ENCODE measurements at places on chromosomes 6 and 20.
A peak's percentile ranks its signal among the peaks of the same experiment; 100 is the strongest.

DNA sequence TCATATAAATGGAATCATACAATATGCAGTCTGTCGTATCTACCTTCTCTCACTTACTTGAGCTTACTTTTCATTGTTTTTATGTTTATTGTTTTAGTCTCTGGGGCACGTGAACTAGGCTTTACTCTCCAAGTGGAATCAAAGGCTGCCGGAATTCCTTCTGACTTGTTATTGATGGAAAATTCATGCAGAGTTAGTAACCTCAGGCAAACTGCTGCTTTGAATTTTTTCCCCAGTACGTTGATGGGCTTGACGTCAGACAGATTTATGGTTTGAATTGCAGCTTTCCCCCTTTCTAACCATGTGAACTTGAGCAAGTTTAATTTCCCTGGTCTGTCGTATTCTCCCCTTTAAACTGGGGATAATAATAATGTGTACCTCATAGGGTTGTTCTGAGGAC is 68.6 kb downstream of the ZDHHC14 start:
- DNase-seq: no peak

DNA sequence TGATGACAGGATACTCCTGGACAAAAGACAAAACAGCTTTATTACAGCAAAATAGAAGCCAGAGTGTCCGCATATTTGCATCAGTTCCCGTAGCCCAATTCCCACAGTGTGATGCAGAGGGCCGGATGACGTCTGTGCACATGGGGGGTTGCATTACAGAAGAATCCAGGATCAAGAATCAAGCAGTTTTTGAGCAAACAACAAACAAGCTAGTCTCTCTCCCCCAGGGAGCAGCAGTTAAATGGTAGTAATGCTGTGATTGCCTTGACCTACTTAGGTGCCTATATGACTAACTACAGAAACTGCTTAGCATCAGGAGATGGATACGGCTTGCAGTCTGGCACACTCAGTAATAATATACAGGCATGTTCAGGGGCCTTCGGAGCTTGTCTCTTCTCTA is 3.2 kb upstream of the SDHAF4 start:
- no peak for DNase-seq

DNA sequence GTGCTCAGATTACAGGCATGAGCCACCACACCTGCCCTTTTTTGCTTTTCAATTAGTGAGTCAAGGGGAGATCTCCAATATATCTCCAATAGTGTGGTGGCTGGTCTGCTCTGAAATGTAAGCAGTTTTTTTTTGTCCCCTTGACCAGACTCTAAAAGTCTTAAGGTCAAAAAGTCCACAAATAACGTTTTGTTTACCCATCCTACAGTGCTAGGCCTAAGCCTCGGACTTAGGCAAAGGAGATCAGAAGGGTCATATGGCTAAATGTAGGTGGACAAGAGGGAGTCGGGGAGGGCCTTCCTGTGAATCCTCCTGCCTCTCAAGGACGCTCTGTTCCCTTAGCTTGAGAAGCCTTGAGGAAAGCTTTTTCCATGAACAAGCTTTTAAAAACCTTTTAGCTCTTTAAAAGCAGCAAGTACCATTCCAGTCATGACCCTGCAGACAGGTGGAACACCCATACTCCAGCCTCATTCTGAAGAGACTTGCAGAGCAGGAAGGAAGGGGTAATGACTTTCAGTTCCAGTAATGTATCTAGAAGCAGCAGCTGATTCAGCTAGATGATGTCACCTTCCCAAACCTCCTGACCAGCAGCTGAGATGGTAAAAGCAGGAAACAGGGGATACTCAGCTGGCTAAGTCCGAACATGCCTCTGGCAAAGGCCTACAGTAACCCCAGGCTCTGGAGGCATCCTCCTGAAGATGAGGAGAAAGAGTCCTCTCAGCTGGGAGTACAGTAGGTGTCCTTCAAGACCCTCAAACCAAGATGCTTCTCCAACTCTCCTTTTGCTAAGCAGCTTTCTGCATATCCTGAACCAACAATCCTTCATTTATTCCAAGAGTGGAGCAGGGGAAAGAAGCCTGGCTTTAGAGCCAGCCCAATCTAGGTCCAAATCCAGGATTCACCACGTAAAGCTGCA is 23.6 kb downstream of the BCL2L1 start:
- peak; percentile 86 for DNase-seq

DNA sequence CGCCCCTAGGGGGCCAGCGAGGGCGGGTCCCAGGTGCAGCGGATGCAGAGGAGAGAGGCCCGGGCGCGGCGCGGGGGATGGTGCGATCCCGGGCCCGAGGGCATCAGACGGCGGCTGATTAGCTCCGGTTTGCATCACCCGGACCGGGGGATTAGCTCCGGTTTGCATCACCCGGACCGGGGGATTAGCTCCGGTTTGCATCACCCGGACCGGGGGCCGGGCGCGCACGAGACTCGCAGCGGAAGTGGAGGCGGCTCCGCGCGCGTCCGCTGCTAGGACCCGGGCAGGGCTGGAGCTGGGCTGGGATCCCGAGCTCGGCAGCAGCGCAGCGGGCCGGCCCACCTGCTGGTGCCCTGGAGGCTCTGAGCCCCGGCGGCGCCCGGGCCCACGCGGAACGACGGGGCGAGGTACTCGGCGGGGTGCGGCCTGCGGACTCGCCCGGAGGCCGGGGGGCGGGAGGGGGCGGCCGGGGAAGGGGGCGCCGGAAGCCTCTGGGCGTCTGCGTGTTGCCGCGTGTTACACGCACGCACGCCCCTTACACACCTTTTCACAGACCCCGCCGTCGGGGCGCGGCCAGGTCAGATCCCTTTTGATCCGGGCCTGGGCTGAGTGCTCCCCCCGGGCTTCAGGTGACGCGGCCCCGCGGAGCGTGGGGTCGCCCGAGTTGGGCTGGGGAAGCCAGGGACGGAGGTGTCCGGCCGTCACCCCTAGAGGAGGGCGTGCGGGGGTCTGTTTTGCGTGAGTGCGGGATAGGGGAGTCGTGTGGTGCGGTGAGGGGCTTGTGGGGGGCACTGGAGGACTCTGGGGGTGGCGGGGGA is 412 bp downstream of the TRIB3 start:
- peak; percentile 41 for DNase-seq

- no peak for DNase-seq
Measured at GRCh38 chr20:63635431-63636141, 8.7 kb upstream of the GMEB2 start.

GRCh38 chr6:7574500-7574899 is 15.5 kb upstream of the SNRNP48 start:
- no peak for DNase-seq

DNA sequence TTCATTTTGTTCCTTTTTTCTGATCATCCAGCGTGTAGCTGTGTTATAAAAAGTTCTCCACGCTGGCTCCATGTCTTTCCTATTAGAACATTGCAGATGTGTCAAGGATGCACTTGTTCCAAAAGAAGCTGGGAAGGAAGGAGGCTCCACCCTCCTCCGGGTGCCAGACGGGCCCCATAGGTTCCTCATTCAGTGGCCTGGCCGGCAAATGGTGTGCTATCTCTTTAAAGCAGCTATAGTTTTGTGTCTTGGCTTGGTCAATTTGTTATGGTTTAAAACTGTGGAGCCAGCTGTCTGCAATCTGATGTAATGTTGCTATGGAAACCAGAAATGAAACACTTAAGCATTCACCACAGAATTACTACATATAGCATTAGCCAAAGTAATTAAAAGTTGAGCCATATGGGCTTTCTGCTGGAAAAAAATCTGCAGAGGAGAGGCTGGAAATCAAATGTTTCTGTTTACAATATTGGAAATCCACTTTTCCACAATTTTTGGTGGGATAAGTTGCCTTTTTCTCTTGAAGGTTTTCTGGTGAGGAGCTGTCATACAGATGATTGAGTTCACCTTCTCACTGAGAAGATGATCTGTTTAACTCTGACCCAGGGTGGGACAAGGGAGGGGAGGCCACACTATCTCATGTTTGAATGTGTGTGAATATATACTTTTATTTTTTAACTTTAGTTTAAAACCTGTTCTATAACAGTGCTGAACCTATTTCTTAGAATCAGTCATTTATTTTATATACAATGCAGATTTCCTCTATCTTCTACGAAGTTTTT is 167.4 kb downstream of the SASH1 start:
- peak; percentile 92 for DNase-seq

- DNase-seq: no peak
Measured at GRCh38 chr6:130620338-130620781, 206.8 kb upstream of the SMLR1 start.

DNA sequence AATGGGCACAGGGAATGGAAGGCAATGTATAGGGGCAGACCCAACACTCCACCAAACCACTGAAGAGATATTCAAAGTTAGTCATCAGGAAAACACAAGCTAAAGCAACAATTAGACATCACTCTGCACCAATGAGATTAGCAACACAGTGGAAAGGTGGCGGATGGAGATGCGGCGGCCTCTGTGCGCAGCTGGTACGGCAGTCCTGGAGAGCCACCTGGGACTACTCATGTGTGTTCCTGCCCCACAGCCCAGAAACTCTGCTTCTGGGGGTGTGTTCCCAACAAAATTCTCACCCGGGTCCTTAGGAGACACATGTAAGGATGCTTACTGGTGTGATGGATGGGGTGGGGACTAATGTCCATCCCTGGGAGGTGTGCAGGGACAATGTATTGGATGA is 82.4 kb downstream of the DHX35 start:
- DNase-seq: no peak

- no peak for DNase-seq
Measured at GRCh38 chr6:126919947-126920346, 198.5 kb upstream of the RSPO3 start.

- DNase-seq: no peak
Measured at GRCh38 chr6:163661272-163661671, 246.8 kb downstream of the QKI start.

GRCh38 chr20:37559312-37560027 is 31.8 kb upstream of the BLCAP start:
- DNase-seq: no peak

- no peak for DNase-seq
Measured at GRCh38 chr6:108029226-108029921, 45.2 kb downstream of the OSTM1 start.

DNA sequence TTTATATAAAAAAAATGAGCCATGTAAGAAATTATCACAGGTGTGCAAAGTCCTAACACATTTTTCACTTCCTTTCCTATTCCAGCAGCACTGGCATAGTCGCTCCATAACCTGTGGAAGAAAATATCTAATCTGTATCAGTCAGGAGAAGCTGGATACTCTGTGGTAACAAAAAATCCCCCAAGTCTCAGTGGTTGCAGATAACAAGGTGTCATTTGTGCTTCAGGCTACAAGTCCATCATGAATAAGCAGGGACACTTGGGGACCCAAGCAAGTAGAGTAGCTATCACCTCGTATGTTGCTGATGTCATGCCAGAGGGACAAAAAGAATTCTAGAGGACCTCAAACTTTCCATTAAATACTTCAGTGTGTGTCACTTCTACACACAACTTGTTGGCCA is 30.3 kb upstream of the SERPINB1 start:
- DNase-seq: no peak

GRCh38 chr20:47382746-47383415 is 26.4 kb upstream of the ZMYND8 start:
- no peak for DNase-seq

GRCh38 chr6:22363166-22363713 is 66.4 kb upstream of the PRL start:
- DNase-seq: no peak

DNA sequence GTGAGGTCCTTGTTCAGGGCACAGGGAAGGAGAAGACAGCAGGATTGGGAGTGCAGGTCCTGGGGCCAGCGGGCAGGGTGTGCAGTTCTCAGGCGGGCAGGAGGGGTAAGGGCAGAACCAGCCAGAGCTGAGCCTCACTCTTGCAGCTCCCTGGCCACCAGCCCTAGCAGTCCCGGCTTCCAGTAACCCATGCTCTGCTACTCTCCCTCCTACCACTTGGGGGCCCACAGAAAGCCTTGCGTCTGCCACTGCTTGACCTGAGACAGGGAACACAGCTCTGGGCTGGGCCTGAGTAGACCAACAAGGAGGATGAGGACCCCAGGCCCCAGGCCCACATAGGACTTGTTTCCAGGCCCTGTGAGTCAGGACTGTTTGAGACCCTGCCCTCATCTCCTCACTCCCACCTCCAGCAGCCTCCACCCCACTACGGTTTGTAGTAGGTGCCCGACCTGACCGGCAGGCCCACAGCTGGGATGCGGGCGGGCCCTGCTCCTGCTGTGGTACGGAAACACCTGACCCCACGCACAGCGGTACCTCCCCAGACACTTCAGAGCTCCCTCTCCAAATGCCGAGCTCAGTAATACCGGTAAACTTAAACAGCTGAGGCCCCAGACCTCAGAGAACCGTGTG is 39.2 kb downstream of the KCNK5 start:
- DNase-seq: peak; percentile 75

- DNase-seq: no peak
Measured at GRCh38 chr6:123838505-123839234, 35.0 kb downstream of the NKAIN2 start.

GRCh38 chr6:88577461-88577860 is 386.0 kb downstream of the RNGTT start:
- DNase-seq: no peak
